ENCODE measurements at places on chromosomes 16 and 17.
A peak's percentile ranks its signal among the peaks of the same experiment; 100 is the strongest.

DNA sequence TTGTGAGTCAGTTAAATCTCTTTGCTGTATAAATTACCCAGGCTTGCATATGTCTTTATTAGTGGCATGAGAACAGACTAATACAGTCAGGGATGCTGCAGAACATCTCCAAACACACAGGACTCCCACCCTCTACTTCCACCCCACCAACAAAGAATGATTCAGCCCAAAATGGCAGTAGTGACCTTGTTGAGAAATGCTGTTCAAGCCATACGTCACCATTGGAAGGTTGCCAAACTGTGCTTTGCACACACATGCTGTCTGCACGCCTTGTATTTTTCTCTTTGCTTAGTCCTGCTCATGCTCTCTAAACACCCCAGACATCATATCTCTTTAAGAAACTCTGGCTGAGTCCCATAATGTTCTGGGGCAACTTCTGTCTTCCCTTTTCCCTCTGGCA lies 589.6 kb downstream of the WWOX start:
- DNase-seq: no peak

- DNase-seq: no peak
Observed at GRCh38 chr16:87828907-87829621, 40.2 kb downstream of the SLC7A5 start.

GRCh38 chr16:48008011-48008525 lies 147.7 kb downstream of the ABCC12 start:
- no peak for DNase-seq

GRCh38 chr16:78599271-78599670 lies 499.8 kb downstream of the WWOX start:
- DNase-seq: no peak

- DNase-seq: no peak
Observed at GRCh38 chr17:50364061-50364458, 8.9 kb downstream of the MRPL27 start.

DNA sequence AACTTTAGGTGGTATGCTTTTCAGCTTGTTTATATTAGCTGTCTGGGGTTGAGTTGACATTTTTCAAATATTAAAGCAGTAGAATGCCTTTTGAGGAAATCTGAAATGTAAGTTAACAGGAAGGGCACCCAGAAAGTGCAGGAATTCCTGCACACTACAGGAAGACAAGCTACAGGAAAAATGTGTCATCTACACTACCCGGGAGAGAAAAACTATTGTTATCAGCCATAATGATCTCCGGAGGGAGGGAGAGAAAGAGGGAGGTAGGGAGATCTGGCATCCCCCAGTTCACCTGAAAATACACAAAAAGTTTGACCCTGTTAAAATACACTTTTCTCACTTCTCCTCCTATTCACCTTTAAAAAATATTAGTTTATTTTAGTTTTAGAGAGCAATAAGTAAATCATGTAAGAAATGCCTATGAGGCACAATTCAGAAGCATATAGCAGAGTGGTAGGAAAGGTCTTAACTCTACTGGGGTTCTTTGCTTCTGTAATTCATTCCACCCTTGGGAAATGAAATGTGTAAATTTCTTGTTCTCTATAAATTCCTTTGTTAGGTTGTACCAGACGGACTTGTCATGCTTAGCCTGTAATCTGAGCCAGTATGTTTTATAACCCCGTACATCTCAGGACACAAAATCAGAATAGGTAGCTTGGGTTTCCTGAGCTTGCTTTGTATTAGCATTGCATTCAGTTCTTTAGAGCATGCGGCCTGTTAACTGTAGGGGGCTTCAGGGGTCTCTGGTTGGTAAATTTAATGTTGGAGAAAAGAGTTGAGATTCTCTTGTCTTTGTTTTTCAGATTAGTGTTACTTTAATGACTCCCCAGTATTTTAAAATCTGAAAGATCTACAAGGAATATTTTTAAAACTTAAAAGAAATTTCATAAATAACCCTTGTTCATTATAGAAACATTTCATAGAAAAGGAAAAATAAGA lies 3.3 kb downstream of the MAP2K6 start:
- DNase-seq: no peak

GRCh38 chr16:7325834-7326233 lies 6.8 kb upstream of the RBFOX1 start:
- no peak for DNase-seq

GRCh38 chr17:80274331-80274730 lies 13.7 kb downstream of the RNF213 start:
- DNase-seq: no peak

DNA sequence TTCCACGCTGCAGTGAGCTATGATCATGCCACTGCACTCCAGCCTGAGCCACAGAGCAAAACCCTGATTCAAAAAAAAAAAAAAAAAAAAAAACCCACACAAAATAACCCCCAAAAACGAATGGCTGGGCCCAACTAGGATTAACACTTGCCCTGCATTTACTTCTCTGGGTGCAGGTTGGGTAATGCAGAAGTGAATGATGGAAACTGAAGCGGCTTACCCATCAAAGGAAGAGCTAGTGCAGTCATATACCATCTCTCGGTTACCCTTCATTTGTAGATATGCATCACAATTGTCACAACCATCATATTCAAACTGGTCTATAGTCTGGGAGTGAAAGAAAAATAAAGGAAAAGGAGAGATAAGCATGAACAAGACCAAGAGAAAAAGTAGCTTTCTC lies 819 bp downstream of the SUPT4H1 start:
- DNase-seq: no peak

DNA sequence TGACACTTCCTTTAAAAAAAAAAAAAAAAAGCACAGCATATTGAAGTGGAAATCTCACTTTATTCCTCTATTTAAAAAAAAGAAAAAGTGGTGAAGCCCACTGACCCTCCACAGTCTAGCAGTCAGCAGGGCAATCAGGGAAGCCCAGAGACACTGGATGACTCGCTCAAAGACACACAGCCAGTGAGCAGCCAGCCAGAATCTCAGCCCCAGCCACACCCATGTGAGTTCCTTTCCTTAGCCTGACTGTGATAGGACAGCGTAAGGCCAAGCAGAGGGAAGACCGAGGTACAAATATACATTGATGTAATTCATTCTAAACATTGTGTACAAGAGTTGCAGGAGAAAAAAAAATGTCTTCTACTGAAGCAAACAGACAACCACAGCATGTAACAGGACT lies 22.5 kb downstream of the XPO6 start:
- no peak for DNase-seq

- DNase-seq: no peak
Observed at GRCh38 chr16:77780378-77780837, 8.0 kb upstream of the VAT1L start.

GRCh38 chr17:82497483-82498405 lies 21.8 kb upstream of the FOXK2 start:
- DNase-seq: peak; percentile 51

GRCh38 chr16:84082835-84083569 lies 33.7 kb downstream of the MBTPS1 start:
- DNase-seq: no peak

GRCh38 chr16:30398661-30399434 lies 3.6 kb downstream of the ZNF48 start:
- DNase-seq: no peak

- DNase-seq: no peak
Observed at GRCh38 chr16:84943620-84944019, 67.7 kb downstream of the ZDHHC7 start.

- no peak for DNase-seq
Observed at GRCh38 chr16:53083119-53083518, 28.3 kb downstream of the CHD9 start.

DNA sequence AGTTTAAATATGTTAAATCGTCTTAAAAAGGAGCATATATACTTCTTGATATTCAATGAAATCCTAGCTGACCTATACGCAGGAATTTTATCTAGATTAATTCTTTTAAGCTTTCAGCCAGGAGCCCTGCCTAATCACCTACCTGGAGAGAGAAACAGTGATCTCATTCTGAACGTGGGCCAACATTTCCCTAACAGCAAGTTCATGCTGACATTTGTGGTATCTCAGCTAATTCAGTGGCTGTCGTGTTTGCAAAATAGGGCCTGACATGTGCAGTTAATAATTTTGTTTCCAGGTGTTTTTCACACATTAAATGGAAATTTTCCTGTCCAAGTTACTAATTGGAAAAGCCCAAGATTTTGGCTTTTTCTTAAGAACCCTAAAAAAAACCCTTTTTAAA lies 17.4 kb downstream of the KRT24 start:
- DNase-seq: no peak

- peak; percentile 28 for DNase-seq
Observed at GRCh38 chr16:2466667-2467527, 4.2 kb upstream of the NTN3 start.

GRCh38 chr17:14143688-14144087 lies 74.4 kb downstream of the COX10 start:
- DNase-seq: no peak

GRCh38 chr16:47374629-47375028 lies 86.2 kb downstream of the ITFG1 start:
- DNase-seq: no peak

- DNase-seq: no peak
Observed at GRCh38 chr16:75256059-75256571, 4.7 kb upstream of the BCAR1 start.

DNA sequence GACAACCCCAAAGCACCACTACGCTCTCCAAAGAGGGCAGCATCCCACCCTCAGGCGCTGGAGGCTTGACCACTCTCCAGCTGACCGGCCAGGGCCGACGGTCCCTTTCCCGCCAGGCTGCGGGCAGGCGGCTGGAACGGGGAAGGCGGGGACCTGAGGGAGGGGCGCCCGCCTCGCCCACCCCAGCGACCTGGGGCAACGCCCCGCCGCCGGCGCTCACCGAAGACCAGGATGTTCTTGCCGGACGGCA lies 431 bp downstream of the DYNC1LI2 start:
- no peak for DNase-seq

DNA sequence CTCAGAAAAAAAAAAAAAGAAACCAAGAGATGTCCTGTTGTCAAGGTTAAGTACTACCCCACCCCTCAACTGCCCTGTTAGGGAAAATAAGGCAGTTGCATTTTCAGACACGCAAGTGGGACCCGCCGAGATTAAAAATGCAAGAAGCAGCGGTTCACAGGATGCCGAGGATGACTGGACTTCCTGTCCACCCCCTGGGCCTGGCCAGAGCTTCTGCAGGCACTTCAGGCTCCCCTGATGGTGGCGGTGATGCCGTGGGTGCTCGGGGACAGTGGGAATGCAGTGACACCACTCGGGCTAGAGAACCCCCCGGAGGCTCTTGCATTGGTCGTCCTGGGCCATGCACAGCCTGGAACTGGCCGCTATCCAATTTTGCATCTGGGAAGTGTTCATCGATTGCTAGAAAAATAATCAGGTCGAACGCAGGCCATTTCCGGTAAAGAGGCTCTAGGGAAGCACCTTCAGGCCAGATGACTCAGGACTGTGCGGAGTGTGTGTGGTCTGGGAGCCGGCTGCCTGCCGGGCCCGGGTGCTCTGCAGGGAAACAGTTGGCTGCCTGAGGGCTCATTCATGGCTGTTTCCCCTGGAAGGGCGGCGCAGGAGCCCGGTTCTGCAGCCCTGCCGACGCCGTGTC lies 13.4 kb upstream of the CRISPLD2 start:
- DNase-seq: no peak

DNA sequence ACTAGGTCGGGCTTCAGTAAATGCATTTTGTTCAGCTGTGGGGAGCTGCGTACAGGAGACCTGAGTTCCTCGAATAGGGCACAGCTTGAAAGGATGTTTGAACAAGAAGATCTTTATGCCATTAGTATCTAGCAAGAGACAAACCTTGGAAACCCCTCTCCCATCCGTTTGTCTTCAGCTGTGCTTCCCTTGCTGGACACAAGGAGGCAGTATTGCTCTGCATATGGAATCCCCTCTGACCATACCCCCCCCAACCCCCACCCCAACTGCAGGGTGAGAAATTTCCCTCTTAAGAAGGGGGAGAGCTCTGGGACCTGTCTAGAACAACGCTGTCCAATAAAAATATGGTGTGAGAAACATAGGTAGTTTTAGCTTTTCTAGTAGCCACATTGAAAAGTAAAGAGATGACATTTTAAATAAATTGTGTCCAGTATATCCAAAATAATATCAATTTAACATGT lies 1.6 kb downstream of the MRM1 start:
- DNase-seq: peak; percentile 73

- no peak for DNase-seq
Observed at GRCh38 chr16:27703545-27703944, 153.6 kb downstream of the KATNIP start.

- no peak for DNase-seq
Observed at GRCh38 chr17:59372138-59372751, 40.8 kb downstream of the YPEL2 start.

- DNase-seq: no peak
Observed at GRCh38 chr16:31260136-31260931, 559 bp downstream of the ITGAM start.

DNA sequence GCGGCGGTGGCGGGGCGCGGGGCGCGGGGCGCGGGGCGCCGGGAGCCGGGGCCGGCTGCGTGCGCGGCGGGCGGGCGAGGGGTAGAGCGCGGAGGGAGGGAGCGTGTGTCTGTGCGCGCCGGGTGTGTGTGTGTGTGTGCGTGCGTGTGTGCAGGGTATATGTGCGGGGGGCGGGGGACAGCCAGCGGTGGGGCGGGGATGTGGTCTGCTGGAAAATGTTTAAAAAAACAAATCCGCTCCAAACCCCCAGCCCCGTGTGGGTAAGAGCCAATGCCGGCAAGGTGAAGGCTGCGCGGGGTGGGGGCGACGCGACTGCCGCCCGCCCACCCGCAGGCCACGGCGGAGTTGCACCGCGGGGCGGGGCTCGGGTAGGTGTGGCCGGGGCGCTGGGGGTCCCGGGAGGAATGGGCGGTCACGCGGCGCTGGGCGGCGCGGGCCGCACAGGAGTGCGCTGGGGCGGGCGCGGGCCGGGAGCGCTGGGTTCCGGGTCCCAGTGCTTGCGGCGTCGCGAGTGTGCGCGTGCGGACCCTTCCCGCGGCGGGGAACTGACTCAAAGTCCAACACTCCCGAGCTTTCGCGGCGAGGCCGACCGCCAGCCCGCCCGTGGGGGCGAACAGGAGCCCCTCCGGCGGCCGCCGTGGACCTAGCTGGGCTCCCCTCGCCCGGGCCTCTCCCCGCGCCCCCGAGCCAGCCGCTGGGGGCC lies at the start of gene CYGB:
TSS of gene CYGB (minus strand) at position 132 of the 703 bp plus-strand sequence. CDS start 167 bp downstream, outside the sequence.
- DNase-seq: no peak

Measured in memory B cell (primary cell).